ENCODE measurements at places on chromosomes 11 and 22.

GRCh38 chr11:64533501-64533900 is 57.5 kb upstream of the SLC22A12 start:
- DNase-seq: no peak

DNA sequence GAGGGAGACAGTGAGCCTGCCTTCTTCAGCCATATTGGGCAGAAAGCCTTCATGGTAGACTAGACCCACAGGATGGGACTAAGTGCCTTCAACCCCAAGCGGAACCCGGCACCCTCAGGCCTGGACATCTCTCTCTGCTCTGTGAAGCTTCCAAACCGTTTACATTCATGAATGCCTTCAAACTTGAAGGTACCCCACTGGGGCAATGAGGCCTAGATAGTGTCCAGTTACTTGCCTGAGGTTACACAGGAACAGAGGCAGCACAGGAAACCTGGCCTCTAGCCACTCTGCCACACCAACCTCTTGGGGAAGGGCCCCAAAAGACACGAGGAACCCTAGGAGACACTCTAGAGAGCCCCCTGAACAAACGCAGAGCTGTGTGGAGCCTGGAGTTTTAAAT is 14.5 kb upstream of the CYP2R1 start:
- no peak for DNase-seq

- no peak for DNase-seq
Observed at GRCh38 chr11:62208785-62209144, 292 bp downstream of the SCGB2A1 start.

DNA sequence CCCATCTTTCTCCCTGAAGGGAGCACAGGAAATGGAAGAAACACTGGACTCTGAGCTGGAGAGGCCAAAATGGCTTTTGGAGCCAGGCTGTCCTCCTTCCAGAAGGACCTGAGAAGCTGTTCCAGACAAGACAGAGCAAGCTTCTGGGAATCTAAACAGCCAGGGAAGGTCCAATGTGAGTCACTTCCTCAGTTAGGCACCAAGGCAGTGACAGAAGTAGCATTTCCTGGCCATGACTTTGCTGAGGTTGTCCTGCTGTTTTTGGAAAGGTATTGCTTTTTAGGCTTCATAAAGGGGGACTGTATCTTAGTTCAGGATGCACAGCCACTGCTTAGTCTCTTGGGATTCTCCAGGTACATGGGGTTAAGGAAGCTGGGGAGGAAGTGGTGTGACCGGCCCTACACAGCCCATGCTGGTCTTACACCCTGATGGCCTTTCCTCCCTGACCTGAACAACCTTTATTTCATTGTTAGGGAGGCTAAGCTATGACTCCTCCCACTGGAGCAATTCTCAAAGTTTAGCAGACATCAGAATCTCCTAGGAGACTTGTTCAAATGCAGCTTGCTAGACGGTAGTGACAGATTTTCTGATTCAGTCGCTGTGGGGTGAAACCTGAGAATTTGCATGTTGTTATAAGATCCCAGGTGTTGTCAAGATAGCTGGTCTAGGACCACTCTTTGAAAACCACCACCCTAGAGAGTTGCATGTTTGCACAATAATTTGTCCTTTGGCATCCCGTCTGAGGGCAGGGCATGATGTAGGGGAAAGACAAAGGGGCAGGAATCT is 6.8 kb upstream of the INSC start:
- no peak for DNase-seq

DNA sequence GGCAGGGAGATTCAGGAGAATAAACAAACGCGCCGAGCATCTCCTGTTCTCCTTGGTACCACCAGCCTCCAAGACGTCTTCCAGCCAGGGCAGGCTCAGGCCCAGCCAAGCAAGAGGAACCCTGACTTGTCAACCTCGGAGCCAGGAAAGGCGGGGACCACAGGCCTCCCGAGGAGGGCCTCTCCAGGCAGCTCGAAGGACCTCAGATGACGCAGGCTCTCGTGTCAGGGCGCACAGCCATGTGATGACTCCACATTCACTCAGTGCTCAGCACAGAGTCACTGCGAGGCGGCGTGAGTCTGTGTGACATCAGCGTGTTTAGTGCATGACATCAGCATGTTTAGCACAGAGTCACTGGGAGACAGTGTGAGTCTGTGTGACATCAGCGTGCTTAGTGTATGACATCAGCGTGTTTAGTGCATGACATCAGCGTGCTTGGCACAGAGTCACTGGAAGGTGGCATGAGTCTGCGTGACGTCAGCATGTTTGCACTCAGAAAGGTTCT is 241.4 kb downstream of the BRD1 start:
- DNase-seq: no peak

All from transverse colon (tissue), 4 donors.